ENCODE measurements at places on chromosomes 6 and 20.

GRCh38 chr20:9458138-9458796 is 56.1 kb upstream of the LAMP5 start:
- DNase-seq: no peak

GRCh38 chr6:170231293-170232185 is 59.3 kb downstream of the DLL1 start:
- DNase-seq: no peak

DNA sequence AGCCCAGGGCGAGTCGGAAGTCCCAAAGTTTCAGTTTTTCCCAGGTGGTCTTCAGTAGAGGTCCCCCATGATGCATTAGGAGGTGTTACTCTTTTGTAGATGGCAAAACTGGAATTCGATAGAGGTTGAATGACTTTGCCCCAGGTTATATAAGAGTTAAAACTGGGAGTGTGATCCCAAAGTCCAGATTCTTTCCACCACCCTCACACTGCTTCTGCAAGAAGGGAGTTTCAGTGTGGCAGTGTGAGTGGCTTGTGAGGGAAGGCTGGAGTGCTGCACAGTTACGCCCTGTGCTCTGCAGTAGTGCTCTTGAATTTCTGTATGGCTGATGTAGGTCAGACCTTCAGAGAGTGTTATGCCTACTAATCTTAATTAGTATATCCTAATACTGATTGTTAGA is 29.8 kb downstream of the NDUFAF5 start:
- no peak for DNase-seq

DNA sequence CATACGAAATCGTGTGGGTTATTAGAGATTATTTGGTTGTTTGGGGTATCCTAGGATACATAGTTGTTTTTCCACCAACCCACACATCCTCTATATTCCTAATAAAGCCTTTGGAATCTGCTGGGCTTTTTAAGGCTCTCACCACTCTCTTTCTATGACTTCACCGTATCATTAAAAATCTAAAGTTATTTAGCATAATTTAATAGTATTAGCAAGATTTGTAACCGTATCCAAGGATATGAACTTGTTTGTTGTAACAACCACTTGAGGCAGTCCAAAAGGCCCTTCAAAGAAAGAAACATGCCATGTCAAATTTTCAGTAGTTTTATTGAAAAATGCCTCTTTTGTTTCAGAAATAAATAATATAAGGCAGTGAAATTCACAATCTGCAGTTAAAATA is 121.8 kb downstream of the COL12A1 start:
- no peak for DNase-seq

- no peak for DNase-seq
Observed at GRCh38 chr20:24118034-24118433, 129.5 kb upstream of the GGTLC1 start.

GRCh38 chr6:89243331-89243629 is 26.1 kb upstream of the GABRR1 start:
- DNase-seq: no peak

Data from NCI-H524 treated with DMSO at 0.1 percent for 48 hours (cell line).